Stimulated activated CD4-positive, alpha-beta T cell treated with anti-CD3 and anti-CD28 coated beads, Interleukin-4, amount 100 ng/mL, for 1 hour (primary cell): ENCODE measurements at places on chromosomes 13 and 19.

GRCh38 chr13:97851269-97851668 is 102.2 kb upstream of the IPO5 start:
- no peak for DNase-seq

DNA sequence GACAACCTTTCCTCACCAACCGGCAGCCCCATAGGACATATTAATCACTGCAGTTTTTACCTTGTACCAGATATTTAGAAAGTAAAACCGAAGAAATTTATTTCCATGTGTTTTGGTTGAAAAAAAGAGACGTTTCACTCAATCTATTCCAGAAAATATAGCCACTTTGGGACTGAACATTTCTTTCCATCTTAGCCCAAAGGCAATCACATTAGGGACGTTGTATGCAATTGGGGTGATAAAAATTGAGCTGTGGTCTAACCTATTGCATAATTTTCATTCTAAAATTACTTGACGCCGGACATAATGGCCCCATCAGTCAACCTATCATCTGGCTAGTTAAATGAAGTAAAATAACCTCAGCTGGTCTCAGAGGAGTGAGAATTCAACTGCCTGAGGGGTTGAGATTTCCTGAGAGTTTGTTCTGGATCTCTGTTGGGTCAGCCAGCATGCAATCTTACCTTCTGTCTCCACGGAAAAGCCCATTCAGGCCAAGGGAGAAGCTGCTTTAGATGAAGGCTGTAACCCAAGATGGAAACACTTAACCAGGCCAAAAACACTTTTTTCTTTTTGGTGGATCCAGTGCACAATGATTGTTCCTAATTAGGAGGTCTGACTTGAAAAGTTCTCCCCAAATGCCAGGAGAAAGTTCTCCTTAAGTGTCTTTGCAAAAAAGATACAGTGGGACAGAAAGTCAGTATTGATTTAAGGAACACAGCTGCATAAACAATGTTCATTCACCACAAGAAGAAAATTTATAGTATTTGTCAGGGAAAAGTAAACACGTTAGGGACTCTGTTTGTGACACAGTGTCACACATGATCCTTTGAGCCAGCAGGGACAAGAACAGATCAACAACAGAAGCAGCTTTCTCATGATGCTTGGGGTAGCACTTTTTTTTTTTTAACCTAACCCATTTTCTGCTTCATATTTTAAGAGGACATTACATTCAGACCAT is 34.1 kb downstream of the DLEU7 start:
- no peak for DNase-seq

DNA sequence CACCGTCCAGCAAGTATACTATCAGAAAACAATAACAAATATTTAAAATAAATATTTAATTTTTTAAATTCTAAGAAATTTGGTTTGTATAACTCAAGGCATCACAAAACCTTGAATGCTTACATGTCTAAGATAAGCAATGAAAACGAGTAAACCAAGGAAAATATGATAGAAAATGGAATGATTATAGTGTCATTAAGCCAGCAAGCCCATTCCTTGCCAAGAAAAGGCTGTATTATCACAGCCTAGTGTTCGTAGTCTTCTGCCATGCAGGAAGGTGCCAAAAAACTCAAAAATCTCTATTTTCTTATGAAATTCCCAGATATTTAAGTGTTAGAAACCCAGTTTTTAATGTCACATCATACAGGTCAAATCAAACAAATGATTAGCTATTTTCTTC is 136.4 kb downstream of the STOML3 start:
- DNase-seq, result no peak

DNA sequence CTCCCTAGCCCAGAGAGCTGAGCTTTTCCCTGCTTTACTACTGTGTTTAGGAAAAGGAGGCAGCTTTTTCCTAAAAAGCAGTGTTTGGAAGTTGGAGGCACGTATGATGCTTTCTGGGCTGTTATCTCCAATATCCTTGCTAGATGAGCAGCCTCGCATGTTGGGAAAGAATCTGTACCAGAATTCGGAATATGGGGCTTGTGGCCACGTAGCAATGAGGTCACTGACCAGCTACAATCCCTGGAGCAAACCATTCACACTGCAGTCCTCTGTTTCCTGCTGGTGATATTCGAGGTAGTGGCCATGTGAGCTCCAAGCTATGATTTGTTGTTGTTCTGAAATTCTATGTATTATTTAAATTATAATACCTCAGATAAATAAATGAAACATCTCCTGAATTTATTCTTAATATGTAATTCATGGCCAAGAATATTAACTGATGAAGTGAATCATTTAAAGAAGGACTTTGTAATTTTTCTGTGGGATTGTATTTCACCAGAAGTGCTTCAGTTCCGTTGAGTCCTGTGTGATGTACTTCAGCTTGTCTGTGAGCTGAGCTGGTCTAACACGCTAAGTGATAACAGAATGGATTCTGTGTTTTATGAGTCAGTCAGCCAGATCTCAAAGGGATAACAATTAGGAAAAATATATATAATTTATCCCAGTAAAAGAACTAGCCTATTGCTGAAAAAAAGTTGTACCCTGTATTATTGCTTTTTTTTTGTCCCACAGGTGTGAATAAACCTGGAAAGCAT is 319.5 kb downstream of the SHISA2 start:
- no peak for DNase-seq

GRCh38 chr19:58044886-58045285 is 11.1 kb downstream of the ZSCAN1 start:
- DNase-seq, result no peak

GRCh38 chr19:16726916-16727315 is 7.3 kb downstream of the NWD1 start:
- DNase-seq, result no peak

DNA sequence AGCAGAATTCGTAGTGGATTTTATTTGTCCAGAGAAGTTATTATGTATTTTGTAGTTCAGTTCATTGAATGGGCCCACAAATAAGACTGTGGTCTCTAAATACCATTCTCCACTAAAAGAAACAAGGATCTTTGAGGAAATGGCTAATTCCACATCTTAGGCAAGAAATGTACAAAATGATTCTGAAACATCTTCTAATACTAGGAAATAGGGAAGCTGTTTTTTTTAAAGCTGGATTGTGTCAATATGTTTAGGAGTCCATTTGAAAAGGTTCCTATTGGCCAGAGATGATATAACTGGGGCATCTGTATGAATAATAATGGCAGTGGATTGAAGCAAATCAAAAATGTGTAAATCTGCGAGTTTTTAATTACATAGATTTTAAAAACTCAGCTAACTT is 88.5 kb upstream of the SIAH3 start:
- no peak for DNase-seq

- DNase-seq, result no peak
These were observed 2011.5 kb upstream of the PCDH20 start for GRCh38 chr13:63427170-63427569.

- DNase-seq, result no peak
These were observed 823.0 kb downstream of the PCDH9 start for GRCh38 chr13:66407128-66407527.
